ENCODE measurements at places on chromosomes 1 and 21.

DNA sequence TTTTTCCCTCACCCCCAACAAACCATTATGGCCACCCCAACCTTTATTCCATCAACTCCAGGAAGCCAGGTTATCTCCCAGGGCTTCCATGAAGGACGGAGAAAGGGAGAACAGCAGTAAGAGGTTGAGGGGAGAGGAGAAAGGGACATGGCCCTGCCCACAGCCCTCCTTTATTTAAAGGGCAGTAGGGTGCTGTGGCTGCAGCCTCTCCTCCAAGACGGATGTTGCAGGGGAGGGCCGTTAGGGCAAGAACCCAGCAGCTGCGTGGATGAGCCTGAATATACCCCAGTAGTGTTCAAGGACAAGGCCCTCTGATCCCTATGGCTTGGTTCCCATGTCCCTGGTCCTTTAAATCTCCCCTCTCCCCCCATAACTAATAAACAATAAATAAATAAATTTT is 5.9 kb downstream of the RXFP4 start:
- DNase-seq = no peak

GRCh38 chr1:235090406-235091069 is 38.1 kb downstream of the TOMM20 start:
- no peak for DNase-seq

- no peak for DNase-seq
Measured at GRCh38 chr1:42970143-42970542, 11.5 kb upstream of the SLC2A1 start.

DNA sequence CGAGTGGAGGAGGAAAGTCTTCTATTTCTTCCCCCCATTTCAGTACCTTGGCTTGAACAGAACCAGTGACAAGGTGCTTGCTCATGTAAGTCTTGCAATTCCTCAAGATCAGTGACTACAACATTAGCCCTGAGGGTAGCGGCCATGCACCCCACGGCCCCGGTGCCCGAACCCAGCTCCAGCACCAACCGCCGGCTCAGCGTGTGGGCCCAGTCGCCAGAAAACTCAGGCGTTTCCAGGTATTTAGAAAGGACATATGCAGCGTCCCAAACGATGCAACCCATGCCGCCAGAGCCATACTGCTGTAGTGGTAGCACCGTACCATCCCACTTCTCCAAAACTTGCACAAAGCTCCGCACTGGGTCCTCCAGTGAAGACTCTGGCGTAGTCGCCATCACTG is 11.2 kb upstream of the MANEAL start:
- DNase-seq = no peak

GRCh38 chr1:157773493-157774350 is 3.2 kb downstream of the FCRL2 start:
- no peak for DNase-seq

GRCh38 chr1:7508934-7509519 is 262.1 kb upstream of the VAMP3 start:
- DNase-seq = no peak

DNA sequence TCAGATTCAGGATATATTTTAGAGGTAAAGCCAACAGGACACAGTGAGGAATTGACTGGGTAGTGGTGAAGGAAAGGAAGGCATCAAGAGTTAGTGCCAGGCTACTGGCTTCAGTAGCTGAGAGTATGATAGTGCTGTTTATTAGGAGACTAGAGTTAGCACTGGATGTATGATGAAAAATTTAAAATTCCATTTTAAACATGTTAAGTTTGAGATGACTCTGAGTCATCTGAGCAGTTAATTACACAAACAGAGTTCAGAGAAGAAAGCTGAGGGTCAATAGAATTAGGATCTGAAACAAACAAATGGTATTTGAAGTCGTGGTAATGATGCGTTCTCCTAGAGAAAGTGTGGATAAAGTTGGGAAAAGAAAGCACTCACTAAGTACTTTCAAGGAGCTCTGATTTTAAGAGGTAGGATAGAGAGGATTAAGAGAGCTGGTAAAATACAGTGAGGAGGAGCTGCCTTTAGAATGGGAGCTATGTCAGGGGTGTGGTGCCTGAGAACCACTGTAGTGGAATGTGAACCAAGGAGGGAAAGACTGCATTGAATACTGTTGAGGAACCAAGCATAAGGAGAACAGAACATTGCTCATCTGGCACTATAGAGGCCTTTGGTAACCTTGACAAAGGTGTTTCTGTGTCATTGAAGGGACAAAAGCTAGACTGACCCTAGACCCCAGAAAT is 21.7 kb upstream of the SHCBP1L start:
- DNase-seq = no peak

GRCh38 chr1:160454371-160455152 is 54.2 kb downstream of the VANGL2 start:
- no peak for DNase-seq

GRCh38 chr1:194067772-194068171 is 881.4 kb upstream of the B3GALT2 start:
- no peak for DNase-seq

GRCh38 chr1:65056866-65057265 is 90.5 kb upstream of the JAK1 start:
- DNase-seq = no peak

- no peak for DNase-seq
Measured at GRCh38 chr1:163196449-163196787, 6.3 kb downstream of the RGS5 start.

GRCh38 chr1:228004856-228005462 is 1.8 kb upstream of the WNT3A start:
- no peak for DNase-seq

DNA sequence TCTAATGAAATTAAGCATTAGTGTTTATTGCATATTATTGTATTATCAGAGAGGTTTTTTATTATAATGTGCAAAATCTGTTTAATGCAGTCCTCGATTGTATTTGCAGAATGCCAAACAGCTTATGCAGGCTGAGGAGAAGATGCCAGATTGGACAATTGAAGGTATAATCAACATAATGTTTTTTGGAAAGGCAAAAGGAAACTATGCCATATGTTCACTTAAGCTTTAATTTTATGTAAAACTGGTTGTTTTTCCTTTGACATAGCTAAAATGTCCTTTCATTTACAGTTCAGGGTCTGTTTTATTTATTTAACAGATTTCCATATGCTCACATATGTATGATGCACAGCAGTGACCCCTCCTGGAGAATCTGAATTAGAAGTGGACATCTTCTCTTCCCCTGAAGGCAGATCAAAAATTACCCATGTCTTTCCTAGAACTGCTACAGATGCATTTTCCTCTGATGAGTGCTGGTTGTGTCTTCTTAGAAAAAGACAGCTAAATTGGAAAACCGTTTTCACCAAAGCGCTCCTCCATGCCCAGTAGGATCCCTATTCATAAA is 143.5 kb upstream of the USH2A start:
- DNase-seq = no peak

GRCh38 chr1:26020330-26020768 is 1.2 kb upstream of the EXTL1 start:
- no peak for DNase-seq

GRCh38 chr1:11101347-11101746 is 1.7 kb upstream of the EXOSC10 start:
- no peak for DNase-seq

- no peak for DNase-seq
Measured at GRCh38 chr1:226645279-226645976, 93.7 kb downstream of the ITPKB start.

- DNase-seq = no peak
Measured at GRCh38 chr1:10655002-10655401, 141.4 kb downstream of the CASZ1 start.

GRCh38 chr21:45990741-45991605 is 9.4 kb downstream of the COL6A1 start:
- DNase-seq = no peak

- no peak for DNase-seq
Measured at GRCh38 chr1:49197081-49197480, 420.4 kb upstream of the BEND5 start.

DNA sequence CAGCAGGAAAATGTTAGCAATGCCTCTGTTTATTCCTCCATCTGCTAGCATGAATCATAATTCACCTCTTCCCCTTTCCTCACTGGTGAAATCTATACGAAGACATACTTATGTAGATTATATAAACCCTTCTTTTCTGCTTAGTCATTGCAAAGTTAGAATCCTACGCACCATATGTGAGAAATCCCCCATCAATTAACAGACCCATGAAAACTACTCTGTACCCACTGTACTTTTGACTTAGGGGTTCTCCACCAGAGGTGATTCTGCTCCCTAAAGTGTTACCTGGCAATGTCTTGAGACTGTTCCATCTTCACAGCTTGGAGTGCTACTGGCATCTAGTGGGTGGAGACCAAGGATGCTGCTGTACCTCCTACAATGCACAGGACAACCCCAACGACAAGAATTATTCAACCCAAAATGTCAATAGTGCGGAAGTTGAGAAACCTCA is 49.6 kb upstream of the KCTD3 start:
- no peak for DNase-seq

DNA sequence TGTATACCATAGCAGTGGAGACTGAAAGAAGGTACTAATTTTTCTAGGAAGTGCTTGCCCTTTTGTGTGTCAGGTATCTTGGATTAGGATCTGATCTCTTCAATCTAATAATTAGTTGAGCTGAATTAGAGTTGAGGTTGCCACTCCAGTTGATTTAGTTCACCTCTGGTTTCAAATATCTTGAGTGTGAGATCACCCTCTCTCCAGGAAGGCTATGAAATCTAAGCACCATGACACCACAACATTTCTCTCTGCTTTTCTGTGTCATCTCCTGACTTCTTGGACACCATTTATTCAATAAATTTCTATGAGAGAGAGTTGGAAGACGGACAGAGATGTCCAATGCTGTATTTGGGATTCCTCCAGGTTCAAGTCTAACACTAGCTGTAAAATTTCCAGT is 212.8 kb downstream of the DYRK1A start:
- no peak for DNase-seq

DNA sequence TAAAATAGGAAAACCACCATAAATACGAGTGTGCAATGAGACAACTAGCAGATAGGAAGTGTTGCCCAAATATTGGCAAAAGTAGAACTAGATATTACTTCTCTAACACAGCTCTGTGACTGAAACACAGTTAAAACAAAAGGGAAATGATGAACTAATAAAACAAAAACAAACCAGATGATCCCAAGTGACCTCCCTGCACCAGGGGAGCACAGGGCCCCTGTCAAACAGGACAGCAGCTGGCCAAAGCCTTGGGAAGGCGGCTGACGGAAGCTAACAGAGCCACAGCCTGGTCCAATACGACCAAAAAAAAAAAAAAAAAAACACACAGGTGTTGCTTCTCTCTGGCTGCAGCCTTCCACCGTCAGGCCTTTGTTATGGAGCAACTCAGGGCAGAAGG is 17.8 kb downstream of the ZBTB17 start:
- DNase-seq = no peak

- DNase-seq = no peak
Measured at GRCh38 chr1:46219551-46220520, 16.7 kb downstream of the LURAP1 start.

DNA sequence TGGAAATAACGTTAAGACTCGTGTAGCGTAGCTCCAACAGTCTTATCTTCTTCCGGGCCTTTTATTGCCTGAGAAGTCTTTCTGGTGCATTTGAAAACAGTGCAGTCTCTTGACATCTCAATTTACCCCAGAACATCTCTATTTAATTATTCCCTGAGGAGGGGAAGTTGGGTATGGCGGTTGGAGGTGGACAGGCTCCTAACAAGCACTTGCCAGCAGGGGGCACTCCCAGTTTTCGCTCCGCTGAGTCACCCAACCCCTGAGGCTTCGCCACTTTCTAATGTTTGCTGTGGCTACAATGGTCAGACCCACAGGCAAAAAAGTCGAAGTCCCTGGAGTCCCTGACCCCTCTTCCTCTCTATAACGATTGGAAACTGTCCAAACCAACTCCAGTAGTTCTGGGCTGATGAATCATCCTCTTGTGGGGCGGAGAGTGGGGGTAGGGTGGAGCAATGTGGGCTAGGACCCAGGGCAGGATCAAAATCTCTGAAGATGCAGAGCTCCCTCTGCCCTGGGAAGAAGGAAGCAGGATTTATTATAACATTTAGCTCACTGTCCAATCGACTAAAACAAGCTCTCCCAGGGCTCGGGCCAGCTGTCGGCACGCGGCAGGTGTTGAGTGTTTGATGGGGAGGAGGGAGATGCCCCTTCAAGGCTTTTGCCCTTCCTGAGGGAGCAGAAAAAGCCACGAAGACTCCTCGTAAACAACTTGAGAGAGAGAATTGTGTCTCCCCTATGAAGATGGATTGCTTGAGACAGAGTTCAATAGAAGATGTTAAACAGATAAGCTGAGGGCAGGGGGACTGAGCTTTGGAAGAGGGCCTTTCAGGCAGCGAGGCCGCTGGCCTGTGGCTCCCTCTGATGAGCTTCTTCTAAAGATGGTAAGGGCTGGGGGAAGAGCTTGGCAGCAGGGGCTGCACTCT is 85.7 kb downstream of the BRINP2 start:
- DNase-seq = peak; percentile 44

DNA sequence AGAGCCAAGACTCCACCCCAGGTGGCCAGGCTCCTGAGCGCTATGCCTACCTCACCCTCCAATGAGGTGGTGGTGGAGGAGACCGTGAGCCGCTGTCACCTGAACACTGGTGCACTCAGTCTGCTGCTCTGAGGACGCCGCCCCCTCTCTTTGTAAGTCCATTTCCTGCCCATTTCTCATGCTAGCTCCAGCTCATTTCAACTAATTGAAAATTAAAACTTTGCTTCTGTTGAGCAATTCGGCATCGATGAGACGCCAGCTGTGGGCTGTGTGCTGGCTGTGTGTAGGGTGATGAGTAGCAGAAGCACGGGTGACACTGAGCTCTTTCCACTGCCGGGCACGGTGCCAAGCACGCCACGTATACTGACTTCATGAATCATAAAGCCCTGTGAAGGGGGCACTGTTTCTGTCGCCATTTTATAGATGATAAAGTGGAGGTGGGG is 11.2 kb downstream of the TNFRSF1B start:
- DNase-seq = no peak

DNA sequence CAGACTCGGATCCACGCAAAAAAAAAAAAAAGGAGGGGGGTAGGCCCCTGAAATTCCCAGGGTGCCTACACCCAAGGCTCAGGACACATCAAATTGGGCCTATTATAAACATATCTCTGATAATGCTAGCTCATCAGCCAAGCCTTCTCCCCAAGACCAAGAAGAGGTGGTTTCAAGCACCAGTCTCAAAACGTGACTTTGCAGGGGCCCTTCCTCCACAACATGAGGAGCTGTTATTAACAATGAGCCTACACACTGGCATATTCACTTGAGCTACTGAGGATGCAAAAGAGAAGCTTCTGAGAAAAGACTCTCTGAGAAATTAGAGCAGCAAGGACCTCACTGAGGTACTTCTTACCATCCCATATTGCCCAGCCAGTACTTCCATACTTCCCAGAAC is 32.7 kb downstream of the ERI3 start:
- DNase-seq = no peak

GRCh38 chr1:181140891-181141290 is 52.4 kb downstream of the IER5 start:
- DNase-seq = no peak

GRCh38 chr1:117181630-117182041 is 29.1 kb downstream of the VTCN1 start:
- no peak for DNase-seq
